ENCODE measurements at places on chromosomes 1 and 21.

DNA sequence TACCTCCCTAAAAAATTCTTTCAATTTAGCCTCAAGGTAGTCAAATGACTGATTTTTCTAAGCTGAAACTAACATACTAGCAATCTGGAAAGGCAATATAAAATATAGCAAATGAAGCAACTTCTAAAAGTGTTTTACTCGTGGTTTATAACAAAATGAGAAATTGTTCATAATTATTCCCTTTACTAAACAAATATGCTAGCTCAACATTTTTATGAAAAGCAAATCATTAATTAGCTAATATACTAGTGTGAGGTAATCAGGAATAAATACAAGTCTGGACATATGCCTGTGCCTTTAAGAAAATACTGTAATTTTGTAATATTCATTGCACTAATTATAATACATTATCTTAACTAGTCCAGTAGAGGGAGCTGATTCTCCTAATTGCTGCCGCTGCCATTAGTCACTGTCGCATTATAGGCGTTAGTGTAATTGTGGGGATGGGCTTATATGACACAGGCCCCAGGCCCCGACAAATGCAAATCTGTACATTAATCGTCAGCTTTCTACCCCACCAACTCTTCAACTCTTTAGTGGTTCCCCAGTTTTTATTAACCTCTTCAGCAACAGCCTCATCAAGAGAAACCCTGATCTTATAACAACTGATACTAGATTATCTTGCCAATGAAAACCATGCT is 160.9 kb downstream of the GABPA start:
- DNase-seq = no peak

DNA sequence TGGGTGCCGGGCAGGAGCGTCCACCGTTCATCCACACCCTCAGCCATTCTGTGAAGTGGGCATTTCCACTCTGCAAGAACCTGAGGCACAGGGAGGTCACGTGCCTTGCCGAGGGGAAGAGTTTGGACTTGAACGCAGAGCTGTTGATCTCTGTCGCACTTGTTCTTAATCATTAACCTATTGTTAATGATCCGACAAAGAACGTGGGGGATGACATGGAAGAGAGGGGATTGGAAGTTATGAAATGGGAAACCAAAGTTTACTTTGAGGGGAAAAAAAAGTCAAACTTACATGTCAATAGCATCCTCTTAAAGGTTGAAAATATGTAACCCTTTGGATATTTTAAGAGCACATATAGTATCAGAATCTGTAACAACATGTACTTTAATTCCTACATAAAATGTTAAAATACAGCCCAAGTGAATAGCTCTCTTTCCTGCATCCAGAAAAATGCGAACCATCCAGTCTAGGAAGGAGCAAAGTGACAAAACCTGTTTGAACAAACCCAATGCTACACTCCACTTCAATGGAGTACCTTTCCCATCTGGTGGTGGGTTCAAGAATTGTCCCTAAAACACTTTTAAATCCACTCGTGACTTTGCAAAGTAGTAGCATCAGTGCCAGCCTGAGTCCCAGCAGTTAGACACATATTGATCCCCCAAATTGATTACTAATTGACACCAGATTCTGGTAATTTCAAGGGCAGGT is 75.5 kb downstream of the SETD4 start:
- DNase-seq = no peak

DNA sequence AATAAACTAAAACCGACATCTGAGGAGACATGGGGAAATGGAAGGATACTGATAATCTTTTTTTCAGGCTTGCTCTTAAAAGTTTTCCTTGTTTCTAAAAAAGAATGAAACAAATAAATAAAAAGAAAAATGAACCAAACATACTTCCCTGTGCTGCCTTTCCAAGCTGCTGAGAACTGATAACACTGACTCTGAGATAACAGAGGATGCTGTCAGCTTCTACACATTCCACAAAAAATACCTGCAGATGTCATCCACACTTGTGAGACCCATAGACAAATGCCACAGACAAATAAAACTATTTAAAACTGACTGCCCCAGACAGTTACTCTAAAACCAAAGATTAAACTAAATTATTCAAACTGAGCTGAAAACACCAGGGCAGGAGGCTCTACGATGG is 12.0 kb upstream of the OR6K3 start:
- DNase-seq = no peak

DNA sequence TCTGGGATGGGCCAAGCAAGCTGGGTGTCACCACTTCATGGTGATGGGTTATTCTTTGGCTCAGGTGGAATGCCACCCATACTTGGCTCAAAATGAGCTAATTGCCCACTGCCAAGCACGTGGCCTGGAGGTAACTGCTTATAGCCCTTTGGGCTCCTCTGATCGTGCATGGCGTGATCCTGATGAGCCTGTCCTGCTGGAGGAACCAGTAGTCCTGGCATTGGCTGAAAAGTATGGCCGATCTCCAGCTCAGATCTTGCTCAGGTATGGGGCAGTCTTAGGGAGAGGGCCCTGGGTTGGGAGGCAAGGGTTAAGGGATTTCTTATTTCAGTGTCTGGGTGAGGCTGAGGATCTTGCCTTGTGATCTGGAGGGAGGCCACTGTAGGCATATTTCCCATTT is 15.4 kb upstream of the NASP start:
- DNase-seq = no peak

GRCh38 chr1:202794051-202794740 is 14.0 kb downstream of the KDM5B start:
- no peak for DNase-seq

DNA sequence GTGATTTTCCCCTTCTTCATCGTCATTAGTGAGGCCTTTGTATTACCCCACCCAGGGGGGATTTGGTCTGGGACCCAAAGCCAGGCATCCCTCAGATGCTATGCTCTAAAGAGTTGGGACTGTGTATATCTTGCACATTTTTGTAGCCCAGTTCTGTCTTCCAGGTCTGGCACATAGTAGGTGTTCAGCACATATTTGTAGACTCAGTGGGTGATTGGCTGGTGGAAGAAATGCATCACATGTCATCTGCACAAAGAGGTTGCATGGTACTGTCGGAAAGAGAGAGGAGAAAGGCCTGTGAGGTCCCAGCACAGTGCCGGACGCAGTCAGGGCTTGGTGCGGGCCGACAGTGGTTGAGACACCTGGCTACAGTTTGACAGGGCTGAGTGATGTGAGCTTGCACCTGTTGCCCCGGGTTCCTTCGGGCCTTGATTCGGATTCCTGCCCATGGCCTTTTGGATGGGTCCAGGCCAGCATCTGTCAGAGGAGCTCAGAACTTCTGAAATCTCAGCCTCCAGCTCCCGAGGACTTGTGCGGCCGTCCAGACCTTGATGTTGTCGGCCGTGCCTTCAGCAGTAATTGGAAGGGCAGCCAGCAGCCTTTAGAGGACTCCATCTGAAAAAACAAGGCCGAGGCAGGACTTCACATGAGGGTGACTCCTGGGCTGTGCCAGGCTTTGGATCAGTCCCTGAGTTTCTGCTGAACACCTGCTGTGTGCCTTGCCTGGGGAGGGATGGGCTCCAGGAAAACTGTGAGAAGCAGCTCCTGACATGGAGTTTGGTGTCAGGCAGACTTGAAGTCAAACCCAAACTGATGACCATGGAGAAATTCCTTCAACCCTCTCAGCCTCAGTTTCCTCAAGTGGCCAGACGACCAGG is 40.9 kb upstream of the PADI1 start:
- DNase-seq = no peak

DNA sequence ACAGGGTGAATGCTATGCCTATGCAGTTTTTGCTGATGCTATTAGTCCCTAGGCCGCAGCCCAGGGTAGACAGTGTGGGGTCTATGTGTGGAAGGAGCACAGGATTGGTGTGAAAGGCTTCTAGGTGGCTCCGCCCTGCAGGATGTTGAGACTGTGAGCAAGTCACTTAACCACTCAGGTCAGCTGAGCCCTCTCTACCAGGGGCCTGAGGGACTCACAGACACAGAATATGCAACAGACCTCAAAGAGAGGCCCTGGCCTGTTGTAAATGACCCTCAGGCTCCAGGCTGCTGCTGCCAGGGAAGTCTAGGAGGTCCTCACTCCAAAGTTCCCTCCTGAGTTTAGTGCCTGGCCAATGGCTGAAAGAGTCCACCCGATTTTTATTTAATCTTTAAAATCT is 11.0 kb downstream of the NHLH2 start:
- DNase-seq = no peak

DNA sequence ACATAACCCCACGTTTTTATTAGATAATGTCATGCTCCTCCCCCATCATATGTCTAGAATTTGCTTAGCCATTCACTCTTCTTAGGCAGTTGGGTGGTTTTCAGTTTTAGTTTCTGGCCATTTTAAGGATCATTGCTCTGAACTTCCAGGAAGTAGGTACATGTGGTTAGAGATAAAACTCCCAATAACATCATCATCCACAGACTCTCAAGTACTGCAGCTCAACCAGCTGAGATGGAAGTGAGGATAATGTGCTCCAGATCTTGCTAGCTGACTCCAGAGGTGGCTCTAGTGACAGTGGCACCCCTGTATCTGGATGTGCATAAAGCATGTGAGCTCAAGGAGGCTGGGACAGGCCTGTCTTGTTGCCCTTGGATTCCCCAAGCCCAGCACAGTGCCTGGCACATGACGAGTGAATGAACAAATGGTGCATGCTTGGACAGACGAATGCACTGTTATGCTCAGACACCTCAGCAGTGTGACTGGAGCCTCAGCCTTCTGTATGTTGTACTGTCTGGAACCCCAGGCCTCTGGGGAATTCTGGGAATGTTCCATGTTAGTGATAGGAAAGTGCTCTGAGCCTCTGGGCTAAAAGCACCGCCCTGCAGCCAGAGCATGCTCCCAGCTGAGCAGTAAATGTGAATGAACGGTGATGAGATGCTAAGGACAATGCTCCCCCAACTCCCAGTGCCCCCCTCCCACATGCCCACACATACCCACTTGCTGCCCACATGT is 16.4 kb upstream of the KCNN3 start:
- DNase-seq = no peak

DNA sequence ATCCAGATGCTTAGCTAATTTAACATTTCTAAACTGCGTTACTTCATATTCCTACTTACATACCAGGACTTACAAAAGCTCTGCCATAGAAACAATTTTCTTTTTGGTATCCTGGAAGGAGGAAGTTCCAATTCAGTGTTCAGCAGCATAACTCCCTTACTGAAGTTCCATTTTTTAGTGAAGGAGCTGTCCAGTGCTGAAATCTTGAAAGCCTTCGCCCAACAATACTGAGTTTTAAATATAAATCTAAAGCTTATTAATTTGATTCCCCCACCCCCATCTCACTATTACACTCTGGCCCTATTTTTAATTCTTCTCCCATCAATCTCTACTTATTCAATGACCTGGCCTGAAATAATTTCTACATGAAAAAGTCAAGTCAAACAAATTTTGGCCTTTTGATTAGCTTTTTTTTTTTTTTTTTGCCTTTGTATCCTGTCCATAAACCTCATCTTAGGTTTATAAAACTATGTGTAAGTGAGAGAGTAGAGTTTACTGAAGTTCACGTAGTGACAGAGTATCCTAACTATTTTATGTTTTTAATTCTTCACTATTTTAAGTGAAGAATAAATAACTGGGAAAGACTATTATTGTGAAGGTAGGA is 323.0 kb upstream of the PLD5 start:
- DNase-seq = no peak

Data from NCI-H2227 treated with DMSO at 0.1 percent for 48 hours (cell line).